ENCODE measurements at places on chromosomes 16 and 17. TPM values are rescaled to one million over a fixed set of nuclear protein-coding genes. Genes with fewer than 3 reads are reported as not detected.

TBC1D28 gene
- not detected for total RNA-seq

NPIPA3 gene
- total RNA-seq: 1.00 TPM

KRT20 gene
- total RNA-seq: 0.82 TPM

SMTNL2 gene
- total RNA-seq: 5.6 TPM

SPATA22 gene
- 0.64 TPM for total RNA-seq

TP53TG3F gene
- total RNA-seq: not detected

MARVELD3 gene
- total RNA-seq: 1.2 TPM

TNS4 gene
- not detected for total RNA-seq

CTF1 gene
- total RNA-seq: 0.36 TPM

TLCD2 gene
- total RNA-seq: 0.73 TPM

CCL16 gene
- not detected for total RNA-seq

TGFB1I1 gene
- total RNA-seq: 4.4 TPM

SOX9 gene
- 22.3 TPM for total RNA-seq

ZSCAN10 gene
- total RNA-seq: not detected

TNFRSF13B gene
- total RNA-seq: not detected

FOXJ1 gene
- 7.8 TPM for total RNA-seq

RAMP2 gene
- total RNA-seq: 8.7 TPM

C17orf107 gene
- 4.3 TPM for total RNA-seq

CHST5 gene
- 0.45 TPM for total RNA-seq

TAT gene
- not detected for total RNA-seq

NUPR1 gene
- 0.09 TPM for total RNA-seq

NHERF2 gene
- 7.3 TPM for total RNA-seq

HEATR9 gene
- not detected for total RNA-seq

DHRS7C gene
- total RNA-seq: not detected

RNF222 gene
- not detected for total RNA-seq

APOH gene
- 0.36 TPM for total RNA-seq

MMP28 gene
- 4.9 TPM for total RNA-seq

YBX2 gene
- 1.5 TPM for total RNA-seq

TAC4 gene
- total RNA-seq: not detected

HOXB1 gene
- not detected for total RNA-seq

HSD17B2 gene
- total RNA-seq: 0.54 TPM

KRT17 gene
- total RNA-seq: 0.27 TPM

SLC43A2 gene
- 18.0 TPM for total RNA-seq

Data from cerebellum (tissue), 4 donors.